ENCODE measurements at places on chromosomes 4 and X.

DNA sequence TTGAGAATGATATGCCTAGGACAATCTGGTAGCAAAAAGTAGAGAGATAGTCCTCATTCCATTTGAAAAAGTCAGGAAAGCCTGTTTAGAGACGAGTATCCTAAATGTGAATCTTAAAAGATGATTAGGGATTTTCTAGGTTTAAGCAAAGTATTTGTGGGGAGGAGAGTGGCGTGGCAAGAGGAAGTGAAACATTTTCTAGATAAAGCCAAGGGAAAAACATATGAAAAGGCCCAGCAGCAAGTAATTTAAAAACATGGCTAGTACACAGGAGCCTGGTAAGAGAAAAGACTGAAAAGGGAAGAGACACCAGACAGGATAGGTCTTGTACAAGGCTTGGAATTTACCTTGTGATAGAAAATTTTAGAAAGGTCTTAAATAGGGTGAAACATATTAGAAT is 45.9 kb downstream of the CORIN start:
- DNase-seq = no peak

DNA sequence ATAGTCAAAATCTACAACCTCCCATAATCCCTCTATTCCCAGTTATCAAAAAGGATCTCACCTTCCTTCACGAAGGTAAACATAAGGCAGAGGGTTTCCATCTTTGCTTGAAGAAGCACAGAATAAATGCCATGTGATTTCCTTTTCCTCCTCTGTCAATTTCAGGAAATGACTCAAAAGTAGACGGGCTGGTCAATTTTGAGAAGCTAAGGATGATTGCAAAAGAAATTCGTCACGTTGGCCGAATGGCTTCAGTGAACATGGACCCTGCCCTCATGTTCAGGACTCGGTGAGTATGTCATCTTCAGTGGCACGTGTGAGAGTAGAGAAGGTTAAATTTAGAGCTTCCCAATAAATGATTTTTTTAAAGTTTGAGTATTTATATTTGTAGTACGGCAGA is 240.2 kb downstream of the RAPGEF2 start:
- no peak for DNase-seq

DNA sequence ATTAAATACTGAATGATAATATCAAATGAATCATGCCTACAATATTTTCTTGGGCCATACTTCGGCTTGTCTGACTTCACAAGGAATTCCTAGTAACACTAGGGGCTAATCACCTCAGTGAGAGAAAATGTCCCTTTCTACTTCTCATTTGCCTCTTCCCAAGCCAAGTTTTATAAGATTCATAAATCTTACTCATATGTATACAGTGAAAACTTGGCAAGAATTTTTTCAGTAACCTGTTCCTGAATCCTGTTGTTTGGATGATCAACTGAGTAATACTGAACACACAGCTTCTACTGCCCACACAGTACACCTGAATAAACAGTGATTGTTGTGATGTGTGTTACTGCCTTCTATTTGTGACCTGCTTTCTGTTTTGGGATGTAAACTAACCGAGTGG is 16.5 kb downstream of the TMPRSS11E start:
- no peak for DNase-seq

- DNase-seq = no peak
Measured at GRCh38 chr4:111228396-111228795, 605.5 kb upstream of the PITX2 start.

- DNase-seq = peak; percentile 56
Measured at GRCh38 chr4:146522869-146523205, 1.1 kb upstream of the SLC10A7 start.

DNA sequence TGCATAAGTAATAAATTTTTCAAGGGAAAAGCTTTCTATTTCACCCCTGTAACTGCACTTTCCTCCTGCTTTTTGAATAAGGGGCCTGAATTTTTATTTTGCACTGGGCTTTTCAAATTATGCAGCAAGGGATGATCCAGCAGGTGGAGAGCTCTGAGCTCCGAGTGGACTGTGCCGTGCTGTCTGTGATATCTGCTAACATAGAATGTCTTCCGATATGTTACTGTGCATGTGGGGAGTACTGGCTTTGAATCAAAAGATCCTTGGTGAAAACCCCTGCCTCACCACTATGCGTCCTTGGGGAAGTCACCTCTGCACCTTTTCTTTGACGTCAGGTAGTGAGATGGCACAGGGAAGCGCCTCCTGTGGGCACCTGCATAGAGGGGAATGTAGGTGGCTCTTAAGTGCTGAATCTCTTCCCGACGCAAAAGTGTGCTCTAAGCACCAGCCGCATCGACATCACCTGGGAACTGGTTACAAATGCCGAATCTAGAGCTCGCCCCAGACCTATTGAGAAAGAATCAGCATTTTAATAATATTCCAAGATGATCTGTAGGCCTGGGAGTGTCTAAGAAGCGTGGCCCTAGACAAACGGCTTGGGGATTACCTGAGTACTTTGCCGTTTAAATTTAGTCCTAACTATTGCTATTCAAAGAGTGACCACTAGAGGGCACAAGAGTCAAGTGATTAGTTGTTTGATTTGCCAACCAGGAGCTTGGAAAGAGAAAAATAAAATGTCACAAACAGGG is 19.2 kb upstream of the WFS1 start:
- peak; percentile 72 for DNase-seq

DNA sequence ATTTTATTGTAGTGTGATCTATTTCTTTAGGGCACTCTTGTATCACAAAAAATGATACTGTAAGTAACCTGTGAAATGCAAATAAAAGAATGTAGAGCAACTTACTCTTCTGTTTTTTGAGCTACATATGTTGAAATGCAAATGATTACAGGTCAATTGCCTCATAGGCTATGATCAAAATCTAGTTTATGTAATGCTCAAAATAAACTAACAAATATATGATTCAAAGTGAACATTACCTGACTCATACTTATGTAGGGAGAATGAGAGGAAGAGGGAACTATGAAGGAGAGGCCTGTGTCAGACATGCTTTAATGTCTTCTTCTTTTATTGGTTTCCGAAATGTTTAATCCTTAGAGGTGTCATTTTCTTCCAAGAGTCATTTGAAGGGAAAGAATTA is 5.0 kb upstream of the RPS6KA3 start:
- DNase-seq = no peak

- no peak for DNase-seq
Measured at GRCh38 chr4:25131926-25132325, 28.3 kb downstream of the SEPSECS start.

- no peak for DNase-seq
Measured at GRCh38 chr4:102503831-102504786, 3.0 kb downstream of the NFKB1 start.

DNA sequence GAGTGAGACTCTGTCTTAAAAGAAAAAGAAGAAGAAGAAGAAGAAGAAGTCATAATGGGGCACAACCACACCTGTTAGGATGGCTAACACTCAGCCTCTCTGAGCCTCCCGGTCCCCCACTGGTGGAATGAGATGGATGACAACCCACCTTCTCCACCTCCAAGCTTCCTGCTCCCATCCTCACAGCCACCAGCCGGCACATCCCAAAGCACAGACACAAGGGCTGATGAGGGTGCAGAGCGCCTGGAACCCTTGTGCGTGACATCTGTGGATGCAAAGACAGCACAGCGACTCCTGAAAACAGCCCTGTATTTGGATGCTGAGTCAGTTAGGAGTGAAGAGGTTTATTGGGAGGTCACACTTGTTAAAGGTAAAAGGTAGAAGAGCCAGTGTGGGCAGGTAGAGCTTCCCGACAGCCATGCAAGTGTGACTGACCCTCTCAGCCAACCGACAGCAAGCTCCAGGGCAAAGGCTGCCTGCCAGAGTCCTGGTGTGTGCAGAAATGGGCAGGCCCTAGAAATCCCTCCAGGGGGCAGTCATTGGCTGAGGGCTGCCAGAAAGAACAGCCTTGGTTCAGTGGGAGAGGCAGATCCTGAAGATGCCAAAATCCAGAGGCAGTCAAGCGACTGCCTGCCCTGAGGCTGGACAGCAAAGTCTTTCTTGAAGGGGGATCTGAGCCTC is 26.6 kb upstream of the MAN2B2 start:
- DNase-seq = peak; percentile 50

DNA sequence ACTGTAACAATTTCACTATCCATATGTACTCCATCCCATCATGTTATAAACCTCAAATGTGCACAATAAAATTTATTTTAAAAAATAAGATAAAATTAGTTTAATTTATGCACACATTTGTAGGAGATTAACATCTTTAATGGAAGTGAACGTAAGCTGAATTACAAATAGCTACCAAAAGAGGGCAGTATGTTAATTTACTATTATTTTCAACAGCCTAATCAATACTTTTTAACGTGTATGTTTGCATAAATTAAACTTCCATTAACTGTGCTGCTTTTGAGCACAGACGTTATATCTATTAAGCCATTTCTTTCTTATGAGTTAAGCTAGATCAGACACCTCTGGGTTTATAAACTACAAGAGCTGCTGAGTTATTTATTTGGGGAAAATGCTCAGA is 56.5 kb upstream of the PHKA2 start:
- peak; percentile 3 for DNase-seq

DNA sequence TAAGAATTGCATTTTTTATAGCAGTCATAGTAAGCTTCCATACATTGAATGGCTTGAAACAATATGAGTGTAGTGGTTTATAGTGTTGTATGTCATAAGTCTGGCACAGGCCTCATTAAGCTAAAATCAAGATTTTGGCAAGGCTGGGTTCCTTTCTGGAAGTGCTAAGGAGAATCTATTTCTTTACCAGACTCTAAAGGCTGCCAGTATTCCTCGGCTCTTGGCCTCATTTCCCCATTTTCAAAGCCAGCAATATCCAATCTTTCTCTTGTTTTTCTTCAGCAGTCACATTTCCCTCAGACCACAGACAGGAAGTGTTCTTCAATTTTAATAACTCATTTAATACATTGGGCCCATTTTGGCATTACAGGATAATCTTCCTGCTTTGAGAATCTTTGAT is 1155.5 kb upstream of the PABPC4L start:
- no peak for DNase-seq

GRCh38 chr4:87025614-87026041 is 90.8 kb downstream of the AFF1 start:
- no peak for DNase-seq

DNA sequence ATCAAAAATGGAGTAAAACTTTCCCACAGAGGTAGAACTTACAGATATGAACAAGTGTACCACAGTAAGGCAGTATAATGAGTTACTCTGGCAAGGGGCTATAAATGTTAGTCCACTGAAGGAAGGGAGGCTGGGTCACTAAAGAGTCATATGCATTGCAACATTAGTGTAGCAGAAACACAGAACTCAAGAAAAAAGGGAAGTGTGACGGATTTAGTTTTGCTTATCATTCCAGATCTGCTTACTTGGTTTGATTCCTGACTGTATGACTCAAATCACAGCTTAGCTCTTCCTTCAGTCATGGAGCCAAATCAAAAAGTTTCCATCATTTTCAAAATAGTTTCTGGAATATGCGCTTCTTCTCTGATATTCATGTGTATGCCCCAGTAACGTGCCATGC is 148.7 kb downstream of the FSTL5 start:
- DNase-seq = no peak

- DNase-seq = no peak
Measured at GRCh38 chrX:65600106-65600505, 65.5 kb upstream of the LAS1L start.

- DNase-seq = peak; percentile 98
Measured at GRCh38 chrX:77899081-77899828, at the start of gene COX7B. TSS of gene COX7B (plus strand) at chrX:77899468. CDS start at chrX:77899554, 86 bp downstream.

DNA sequence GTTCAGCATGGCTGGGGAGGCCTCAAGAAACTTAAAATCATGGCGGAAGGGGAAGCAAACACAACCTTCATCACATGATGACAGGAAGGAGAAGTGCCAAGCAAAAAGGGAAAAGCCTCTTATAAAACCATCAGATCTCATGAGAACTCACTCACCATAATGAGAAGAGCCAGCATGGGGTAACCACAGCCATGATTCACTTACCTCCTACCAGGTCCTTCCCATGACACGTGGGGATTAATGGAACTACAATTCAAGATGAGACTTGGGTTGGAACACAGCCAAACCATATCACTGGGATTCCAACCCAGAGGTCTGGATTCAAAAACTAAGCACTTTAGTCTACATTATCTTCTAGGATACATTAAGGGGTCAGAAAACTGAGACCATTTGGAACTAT is 609.6 kb upstream of the SPANXN1 start:
- DNase-seq = no peak

GRCh38 chrX:129773649-129774458 is 5.9 kb upstream of the SASH3 start:
- no peak for DNase-seq

- DNase-seq = no peak
Measured at GRCh38 chr4:173498023-173498422, 32.0 kb downstream of the HAND2 start.

GRCh38 chr4:8675383-8675782 is 82.8 kb downstream of the CPZ start:
- DNase-seq = peak; percentile 3

GRCh38 chr4:1090465-1091440 is 22.6 kb downstream of the RNF212 start:
- DNase-seq = no peak

GRCh38 chrX:108022491-108023089 is 22.3 kb upstream of the VSIG1 start:
- no peak for DNase-seq

DNA sequence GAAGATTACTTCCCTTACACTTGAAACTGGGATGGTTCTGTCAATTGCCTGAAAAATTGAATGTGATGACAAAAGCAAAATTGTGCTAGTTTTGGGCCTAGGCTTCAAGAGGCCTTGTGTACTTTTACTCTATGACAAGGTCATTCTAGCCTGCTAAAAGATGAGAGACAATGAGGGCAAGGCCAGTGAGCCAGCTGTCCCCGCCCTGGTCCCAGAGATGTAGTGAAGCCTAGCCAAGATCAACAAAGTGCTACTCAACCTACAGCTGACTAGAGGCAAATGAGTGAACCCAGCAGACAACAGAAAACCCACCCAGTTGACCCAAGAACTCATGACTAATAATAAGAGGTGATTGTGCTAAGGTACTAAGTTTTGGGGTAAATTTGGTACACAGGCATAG is 248.7 kb downstream of the IL15 start:
- no peak for DNase-seq

DNA sequence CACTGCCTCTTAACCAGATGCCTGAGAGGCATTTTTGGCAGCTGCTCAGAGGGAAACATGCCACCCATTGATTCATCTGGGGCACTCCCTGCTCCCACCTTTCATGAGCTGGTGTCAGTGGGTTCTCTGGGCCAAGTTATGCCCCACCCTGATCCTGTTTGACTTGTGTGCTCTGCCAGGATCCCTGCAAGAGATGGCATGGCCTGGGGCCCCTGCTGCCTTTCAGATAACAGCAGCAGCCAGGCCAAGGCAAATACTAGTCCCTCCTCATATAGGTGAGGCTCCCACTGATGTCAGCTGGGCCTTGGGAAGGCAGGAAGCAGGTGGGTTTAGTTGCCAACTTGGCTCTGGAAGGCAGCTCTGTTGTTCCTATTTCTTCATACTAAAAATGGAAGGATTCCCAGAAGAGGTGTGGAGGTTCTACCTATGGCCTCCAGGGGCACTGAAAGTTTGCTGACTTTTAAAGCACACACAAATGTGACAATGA is 192.9 kb upstream of the RBPJ start:
- DNase-seq = no peak

GRCh38 chr4:51894059-51894645 is 51.2 kb downstream of the DCUN1D4 start:
- no peak for DNase-seq

GRCh38 chr4:110970642-110971041 is 347.8 kb upstream of the PITX2 start:
- peak; percentile 35 for DNase-seq

GRCh38 chr4:138724530-138724929 is 291.1 kb upstream of the NOCT start:
- no peak for DNase-seq

GRCh38 chr4:102799816-102800215 is 27.5 kb downstream of the UBE2D3 start:
- no peak for DNase-seq

GRCh38 chrX:111181951-111182350 is 86.0 kb downstream of the PAK3 start:
- no peak for DNase-seq
